A549 treated with GW870086 at 1 μM for 4 hours (cell line): ENCODE measurements at places on chromosomes 13 and 19. TPM values are rescaled to one million over a fixed set of nuclear protein-coding genes. Genes with fewer than 3 reads are reported as not detected.

Gene FCER2
- total RNA-seq = not detected in 5 replicates

Gene ATP5F1D
- total RNA-seq = 99.5 to 201 TPM (median 159 TPM) in 5 replicates

Gene SYNE4
- 0.14 to 0.53 TPM (median 0.25 TPM) in 5 replicates for total RNA-seq

Gene GRIN2D
- total RNA-seq = 6.9 to 10.3 TPM (median 9.5 TPM) in 5 replicates

Gene PIH1D1
- 89.3 to 95.7 TPM (median 93.6 TPM) in 5 replicates for total RNA-seq

Gene B3GNT8
- total RNA-seq = 0.07 to 0.37 TPM (median 0.08 TPM) in 3 of 5 replicates, not detected in the others

Gene ZSCAN4
- total RNA-seq = not detected in 5 replicates

Gene CCDC122
- total RNA-seq = 1.4 to 3.5 TPM (median 3.0 TPM) in 5 replicates

Gene SCN1B
- total RNA-seq = 15.3 to 20.9 TPM (median 20.5 TPM) in 5 replicates

Gene ZNF441
- not detected in 5 replicates for total RNA-seq
